ENCODE measurements at places on chromosomes 5 and 9. TPM values are rescaled to one million over a fixed set of nuclear protein-coding genes. Genes with fewer than 3 reads are reported as not detected.

The SPATA31A3 gene
- not detected for total RNA-seq

The SHOC1 gene
- total RNA-seq, result not detected

The IFNB1 gene
- not detected for total RNA-seq

The MZB1 gene
- 8.0 TPM for total RNA-seq

The CNTFR gene
- total RNA-seq, result not detected

The NME5 gene
- not detected for total RNA-seq

The SPINK7 gene
- not detected for total RNA-seq

The CKMT2 gene
- total RNA-seq, result not detected

The ANGPTL2 gene
- total RNA-seq, result not detected

The FOXD4L6 gene
- total RNA-seq, result 0.10 TPM

The LCN15 gene
- not detected for total RNA-seq

The IQGAP2 gene
- 71.1 TPM for total RNA-seq

The PCDHGA6 gene
- 0.10 TPM for total RNA-seq

The NFIB gene
- total RNA-seq, result not detected

The STPG3 gene
- not detected for total RNA-seq

The LHX3 gene
- not detected for total RNA-seq

The F2RL2 gene
- total RNA-seq, result not detected

The C5orf34 gene
- total RNA-seq, result 9.6 TPM

The PGM5 gene
- total RNA-seq, result not detected

The RAB3C gene
- total RNA-seq, result not detected

The SEMA6A gene
- total RNA-seq, result not detected

The PCDHA3 gene
- not detected for total RNA-seq

The NAIP gene
- 20.3 TPM for total RNA-seq

The CLINT1 gene
- total RNA-seq, result 67.2 TPM

The CCL27 gene
- not detected for total RNA-seq

The FOXD4L5 gene
- 0.18 TPM for total RNA-seq

The COL15A1 gene
- 0.20 TPM for total RNA-seq

The CYLC2 gene
- not detected for total RNA-seq

The POC5 gene
- 14.9 TPM for total RNA-seq

The SPRY4 gene
- 1.2 TPM for total RNA-seq

The ANKRD33B gene
- total RNA-seq, result 3.8 TPM

The OR1J2 gene
- not detected for total RNA-seq

The MAST4 gene
- total RNA-seq, result 23.6 TPM

The CD274 gene
- 9.5 TPM for total RNA-seq

The RNF38 gene
- total RNA-seq, result 36.4 TPM

The SEMA5A gene
- total RNA-seq, result 0.08 TPM

The MAMDC4 gene
- 13.4 TPM for total RNA-seq

The FOXD4L3 gene
- total RNA-seq, result not detected

The AMBP gene
- total RNA-seq, result not detected

The FCN1 gene
- total RNA-seq, result not detected

The TMEM174 gene
- not detected for total RNA-seq

The SPATA6L gene
- 0.43 TPM for total RNA-seq

The IFT74 gene
- 5.9 TPM for total RNA-seq

The GDA gene
- not detected for total RNA-seq
